ENCODE measurements at places on chromosomes 6 and 20.
A peak's percentile ranks its signal among the peaks of the same experiment; 100 is the strongest.

- DNase-seq: no peak
Measured at GRCh38 chr6:22099923-22100322, 196.9 kb downstream of the PRL start.

DNA sequence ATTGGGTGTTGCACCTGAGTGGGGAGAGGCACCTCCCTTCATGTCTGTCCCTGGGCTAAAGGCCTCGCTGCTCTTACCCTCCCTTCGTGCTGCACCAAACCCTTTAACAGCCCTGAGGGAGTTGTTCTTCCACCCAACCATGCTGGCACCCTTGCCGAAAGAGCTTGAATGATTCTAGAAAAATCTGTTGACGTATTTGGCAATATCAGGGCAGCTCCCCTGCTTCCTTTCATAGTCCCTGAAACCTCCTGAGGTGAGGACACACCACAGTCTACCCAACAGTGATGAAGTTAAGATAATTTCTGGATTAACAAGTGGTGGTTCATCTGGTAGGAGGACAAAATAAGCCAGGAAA is 15.3 kb downstream of the CD83 start:
- DNase-seq: no peak

GRCh38 chr6:99348288-99349170 is 945 bp downstream of the FAXC start:
- no peak for DNase-seq

- DNase-seq: no peak
Measured at GRCh38 chr6:99119109-99120031, 171.6 kb upstream of the FBXL4 start.

- DNase-seq: no peak
Measured at GRCh38 chr6:161921602-161922395, 647.9 kb upstream of the AGPAT4 start.

- DNase-seq: no peak
Measured at GRCh38 chr6:169766232-169766631, 14.8 kb downstream of the ERMARD start.

DNA sequence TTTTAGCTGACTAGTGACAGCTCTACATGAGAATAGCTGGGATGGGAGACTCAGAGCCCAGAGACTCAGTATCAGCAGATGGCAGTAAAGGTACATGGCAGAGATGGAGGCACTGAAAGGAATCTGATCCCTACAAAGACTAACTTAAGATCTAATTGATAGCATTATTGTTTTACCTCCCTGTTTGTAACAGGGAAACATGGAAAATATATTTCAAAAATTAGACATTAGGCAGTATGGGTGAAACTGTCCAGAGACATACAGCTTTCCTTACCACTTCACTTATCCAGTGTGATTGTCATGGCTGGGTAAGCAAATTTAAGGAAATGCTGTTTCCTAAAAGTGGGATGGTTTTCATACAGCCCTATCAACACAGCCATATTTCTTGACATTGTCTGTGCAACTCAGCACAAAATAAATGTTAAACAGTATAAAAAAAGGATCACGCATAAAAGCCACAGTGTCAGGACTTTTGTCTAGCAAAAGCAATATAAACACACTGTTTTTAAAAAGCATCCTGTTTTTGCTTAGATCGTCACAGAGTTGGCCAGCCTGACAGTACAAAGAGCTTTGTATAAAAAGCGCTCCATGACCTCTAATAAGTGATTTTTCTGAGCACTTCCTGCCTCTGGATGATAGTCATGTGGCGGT is 376.9 kb downstream of the PHF3 start:
- peak; percentile 1 for DNase-seq

- DNase-seq: no peak
Measured at GRCh38 chr6:151808371-151809241, 1.1 kb downstream of the ESR1 start.

DNA sequence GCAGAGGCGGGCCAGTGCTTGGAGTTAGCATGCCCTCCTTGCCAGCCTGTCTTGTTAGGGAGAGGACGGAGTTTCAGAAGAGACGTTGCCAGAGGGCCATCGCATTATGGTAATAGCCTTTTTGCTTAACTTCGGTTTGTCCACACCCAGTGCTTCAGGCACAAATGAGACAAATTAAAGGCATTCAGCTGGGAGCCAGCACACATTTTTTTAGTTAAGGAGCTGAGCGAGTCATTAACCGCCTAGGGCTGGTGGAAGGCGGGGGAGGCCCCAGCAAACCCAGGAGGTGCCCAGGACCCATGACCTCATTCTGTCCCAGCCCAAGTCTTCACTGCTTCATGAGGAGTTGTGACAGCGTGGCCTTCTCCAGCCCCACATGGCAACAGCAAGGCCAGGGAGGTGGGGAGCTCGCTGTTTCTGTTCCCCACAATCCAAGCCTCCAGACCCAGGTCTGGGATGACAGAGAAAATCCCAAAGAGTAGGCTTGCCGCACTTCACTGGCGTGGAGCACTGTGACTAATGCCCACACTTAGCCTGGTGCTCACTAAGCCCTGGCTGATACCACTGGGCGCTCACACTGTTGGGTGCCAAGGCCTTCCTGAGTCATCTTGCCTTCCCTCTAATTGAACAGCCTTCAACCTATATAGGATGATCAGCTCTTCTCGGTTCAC is 237.1 kb downstream of the ANKRD60 start:
- no peak for DNase-seq

DNA sequence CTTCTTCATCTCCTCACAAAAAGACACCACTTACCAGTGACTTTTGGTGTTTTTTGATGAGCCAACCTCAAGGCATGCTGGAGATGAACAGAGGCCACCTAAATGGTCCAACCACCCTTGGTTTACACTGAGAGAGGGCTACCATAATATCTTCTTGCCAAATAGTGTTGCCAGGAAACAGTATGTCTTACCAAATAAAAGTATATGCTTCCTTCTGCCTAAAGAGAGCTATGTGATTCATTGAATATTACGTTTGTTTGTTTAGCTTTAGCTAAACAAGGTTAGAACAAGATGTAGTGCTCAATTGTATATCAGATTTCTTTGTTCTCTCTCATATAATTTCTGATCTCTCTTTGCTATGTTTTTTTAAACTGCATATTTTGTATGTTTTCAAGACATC is 40.6 kb upstream of the BMP6 start:
- no peak for DNase-seq

GRCh38 chr6:136719280-136720044 is 72.8 kb downstream of the MAP3K5 start:
- no peak for DNase-seq

DNA sequence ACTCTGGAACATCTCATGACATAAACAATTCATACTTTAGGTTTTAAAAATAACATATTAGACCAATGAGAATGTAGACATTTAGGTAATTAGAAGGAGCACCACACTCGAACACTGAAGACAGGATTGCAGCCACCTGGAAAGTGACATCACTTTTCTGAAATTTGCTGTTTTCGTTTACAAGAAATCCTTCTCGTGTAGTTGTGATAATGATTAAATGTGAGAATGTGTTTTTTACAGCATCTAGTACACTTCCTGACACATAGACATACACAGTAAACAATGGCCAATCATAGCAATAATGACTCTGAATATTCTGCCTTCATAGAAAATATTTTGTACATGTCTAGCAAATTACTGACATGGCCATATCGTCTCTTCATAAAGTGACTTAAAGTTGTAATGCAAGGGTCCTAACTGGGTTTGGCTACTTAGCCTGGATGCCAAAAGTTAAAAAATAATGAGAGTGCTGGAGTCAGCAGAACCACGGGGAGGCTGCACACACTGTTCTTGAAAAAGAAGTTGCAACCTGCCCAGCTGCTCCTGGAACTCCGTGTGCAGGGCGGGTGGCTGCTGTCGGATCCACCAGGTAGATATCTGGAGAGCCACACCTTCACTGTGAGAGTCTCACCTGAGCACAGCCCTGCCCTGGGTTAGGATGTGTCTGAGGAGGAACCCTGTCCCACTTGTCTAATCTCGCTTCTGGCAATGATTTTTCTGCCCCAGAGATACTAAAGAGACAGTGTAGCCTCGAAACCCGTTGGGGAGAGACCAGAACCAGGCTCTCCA is 212.9 kb downstream of the QKI start:
- no peak for DNase-seq

GRCh38 chr20:10634683-10635411 is 39.0 kb downstream of the JAG1 start:
- no peak for DNase-seq

- no peak for DNase-seq
Measured at GRCh38 chr6:117491916-117492315, 9.4 kb downstream of the DCBLD1 start.

- DNase-seq: no peak
Measured at GRCh38 chr6:54010340-54011276, 100.6 kb upstream of the MLIP start.

Measured in T-helper 2 cell (primary cell).